ENCODE measurements at places on chromosomes 1 and 21.

GRCh38 chr21:14955936-14956520 lies 108.8 kb downstream of the NRIP1 start:
- DNase-seq, result no peak

DNA sequence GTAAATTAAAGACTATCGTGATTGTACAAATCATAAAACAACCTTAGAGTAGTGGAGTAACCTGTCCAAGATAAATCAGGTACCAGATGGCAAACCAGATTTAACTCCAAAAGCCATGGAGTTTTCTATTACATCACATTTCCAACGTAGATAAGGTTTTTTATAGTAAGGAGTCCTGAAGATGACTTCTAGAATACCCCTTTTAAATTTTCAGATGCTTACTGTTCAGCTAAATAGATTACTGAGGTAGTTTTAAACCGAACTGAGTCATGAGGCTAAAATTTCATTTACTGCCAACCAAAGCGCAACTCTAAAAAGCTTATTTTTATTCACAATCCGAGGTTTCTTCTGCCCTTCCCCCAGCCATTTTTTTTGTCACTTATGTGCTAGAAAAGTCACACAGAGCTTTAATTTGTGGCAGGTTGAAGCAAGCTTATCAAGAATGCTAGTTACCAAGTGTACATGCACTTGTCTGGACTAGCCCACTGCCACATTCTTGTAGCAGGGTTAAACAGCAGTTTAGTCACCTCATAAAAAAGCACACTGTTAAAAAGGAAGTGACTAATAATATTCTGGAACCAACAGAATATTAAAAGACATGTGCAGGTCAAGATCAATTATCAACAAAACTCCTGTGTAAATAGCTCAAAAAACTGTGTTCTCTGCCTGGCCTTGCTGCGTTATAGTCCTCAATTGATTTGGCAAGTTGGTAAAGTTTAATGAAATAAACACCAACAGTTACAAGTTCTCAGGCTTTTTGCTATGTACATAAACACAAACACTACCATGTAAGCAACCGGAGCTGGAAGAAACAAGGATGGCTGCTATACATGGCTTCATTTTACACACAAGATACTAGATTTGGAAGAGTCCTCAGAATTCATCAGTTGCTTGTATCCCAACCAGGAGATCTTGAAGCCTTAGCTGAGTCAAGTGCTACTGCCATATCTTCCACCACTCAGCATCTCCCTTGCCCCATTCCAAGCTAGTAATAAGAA lies 180.3 kb upstream of the DMRTA2 start:
- DNase-seq, result no peak

DNA sequence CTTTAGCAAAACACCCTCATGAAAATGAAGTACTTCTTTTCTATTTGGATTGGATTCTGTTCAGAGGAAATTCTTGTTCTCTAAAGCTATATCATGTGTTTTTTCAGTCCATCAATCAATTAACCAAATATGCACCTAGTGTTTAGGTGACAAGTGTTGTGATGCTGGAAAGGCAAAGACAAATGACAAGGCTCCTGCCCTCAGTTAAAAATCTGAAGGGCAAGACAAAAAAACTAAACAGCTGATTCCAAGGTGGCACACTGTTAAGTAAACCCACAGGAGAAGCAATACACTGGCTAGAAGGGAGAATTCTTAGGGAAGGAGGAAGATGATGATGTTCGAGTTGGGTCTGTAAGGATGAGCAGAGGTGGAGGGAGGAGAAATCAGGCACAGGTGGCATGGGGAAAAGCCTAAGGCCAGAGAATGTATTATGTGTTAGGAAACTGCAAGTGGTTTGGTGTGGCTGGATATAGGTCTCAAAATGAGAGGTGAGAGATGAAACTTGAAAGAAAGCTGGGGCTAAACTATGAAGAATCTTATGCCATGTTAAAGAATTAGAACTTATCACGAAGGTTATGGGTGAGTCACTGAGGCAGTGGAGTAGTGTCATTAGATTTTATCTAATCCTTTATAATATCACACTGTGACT lies 51.8 kb upstream of the GFI1 start:
- peak; percentile 34 for DNase-seq

DNA sequence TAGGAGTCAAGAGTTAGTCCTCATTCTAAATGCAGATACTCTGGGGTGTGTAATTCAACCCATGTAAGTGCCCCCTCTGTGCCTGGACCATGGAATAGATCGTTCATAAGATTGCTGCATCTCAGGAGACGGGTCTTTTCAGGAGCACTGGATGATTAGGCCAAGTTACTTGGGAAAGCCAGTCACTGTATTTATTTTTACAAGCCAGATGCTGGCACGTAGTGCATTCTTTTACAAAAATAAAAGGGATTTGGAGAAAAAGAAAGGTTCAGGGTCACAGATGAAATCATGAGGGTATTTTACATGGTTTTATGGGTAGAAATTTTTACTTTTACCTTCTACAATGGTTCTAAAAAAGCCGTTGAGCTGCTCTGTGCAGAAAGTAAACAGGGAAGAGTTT lies 102.6 kb upstream of the UBE2U start:
- DNase-seq, result no peak

GRCh38 chr1:224791362-224791941 lies 138.0 kb upstream of the DNAH14 start:
- DNase-seq, result no peak

GRCh38 chr1:217393896-217394295 lies 237.0 kb downstream of the GPATCH2 start:
- no peak for DNase-seq

DNA sequence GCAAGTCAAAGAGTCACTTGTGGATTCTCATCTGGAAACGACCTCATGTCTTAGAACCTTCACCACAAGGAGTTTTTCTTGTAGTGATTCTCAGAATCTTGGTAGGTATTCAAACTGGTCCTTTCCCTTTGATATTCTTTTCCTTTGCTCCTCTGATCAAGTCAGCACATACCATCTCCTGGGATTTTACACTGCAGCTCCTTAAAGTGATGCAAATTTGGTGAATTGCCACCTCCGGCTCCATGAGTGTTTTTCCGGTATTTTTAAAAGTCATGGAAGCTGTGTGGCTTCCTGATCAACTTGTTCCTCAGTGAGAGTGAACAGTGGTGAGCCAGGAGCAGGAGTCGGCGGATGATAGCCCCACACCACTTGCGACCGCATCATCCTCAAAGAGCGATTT lies 182.1 kb upstream of the DAB1 start:
- no peak for DNase-seq

DNA sequence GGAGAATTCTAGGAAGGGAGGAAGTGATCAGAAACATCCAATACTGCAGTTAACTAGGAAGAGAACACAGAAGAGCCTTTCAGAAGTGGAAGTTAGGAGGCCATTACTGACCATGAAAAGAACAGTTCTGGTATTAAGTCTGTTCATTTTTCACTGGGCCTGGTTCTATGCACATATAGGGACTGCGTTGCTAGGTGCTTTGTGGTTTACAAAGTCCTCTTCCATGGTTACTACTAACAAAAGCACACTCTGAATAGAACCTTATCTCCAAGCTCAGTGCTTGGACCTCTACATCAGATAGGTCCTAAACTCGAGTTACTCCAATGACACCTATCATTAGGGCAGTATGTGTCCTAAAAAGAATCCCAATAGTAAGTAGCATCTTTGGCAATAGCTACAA lies 75.4 kb downstream of the RPAP2 start:
- no peak for DNase-seq

GRCh38 chr1:247077213-247077612 lies 1.4 kb downstream of the ZNF670 start:
- no peak for DNase-seq

DNA sequence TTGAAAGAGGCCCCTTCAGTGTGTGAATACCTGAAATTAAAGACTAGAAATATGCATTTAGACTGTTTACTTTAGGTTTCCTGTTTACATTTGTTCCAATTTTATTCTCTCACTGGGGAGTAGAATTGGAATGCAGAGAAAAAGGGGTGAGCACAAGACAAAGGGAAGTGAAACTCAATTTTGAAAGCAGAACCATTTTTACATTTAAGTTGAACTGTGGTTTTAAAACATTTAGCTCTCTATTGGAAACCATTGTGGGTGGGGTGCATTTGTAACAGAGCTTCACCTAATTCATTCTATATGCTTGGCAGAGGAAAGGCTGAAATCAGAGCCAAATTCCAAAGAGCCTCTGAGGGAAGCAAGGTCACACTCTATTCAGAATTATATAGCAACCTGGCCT lies 235.3 kb upstream of the C1orf105 start:
- no peak for DNase-seq

DNA sequence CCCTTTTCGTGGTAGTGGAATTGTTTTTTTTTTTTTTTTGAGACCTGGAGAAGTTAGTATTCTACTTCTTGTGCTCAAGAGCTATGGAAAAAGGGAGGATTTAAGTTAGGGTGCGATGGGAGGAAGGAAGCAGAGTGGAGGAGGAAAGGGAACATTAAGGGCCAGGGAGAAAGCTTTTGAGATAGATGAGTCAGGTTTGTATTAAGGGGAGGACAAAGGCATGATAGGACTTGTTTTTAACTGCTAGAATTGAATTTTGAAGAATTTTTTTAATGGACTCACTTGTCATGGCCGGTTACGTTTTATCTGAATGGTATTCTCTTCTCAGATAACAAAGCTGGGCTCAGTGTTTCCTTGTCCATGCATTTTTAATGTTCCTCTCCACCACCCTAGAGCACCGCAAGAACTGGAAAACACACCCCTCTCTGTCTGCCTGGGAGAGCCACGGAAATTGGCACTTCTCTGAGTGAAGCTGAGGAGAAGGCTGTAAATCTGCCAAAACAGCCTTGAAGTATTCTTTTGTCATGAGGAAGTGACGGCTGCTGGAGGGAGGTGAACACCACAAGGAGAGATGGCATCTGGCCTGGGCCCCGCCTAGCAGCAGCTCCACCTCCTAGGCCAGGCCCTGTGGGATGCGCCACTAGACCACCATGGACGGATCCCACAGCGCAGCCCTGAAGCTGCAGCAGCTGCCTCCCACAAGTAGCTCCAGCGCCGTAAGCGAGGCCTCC lies 3.5 kb downstream of the NIPAL3 start:
- no peak for DNase-seq

- DNase-seq, result no peak
Measured at GRCh38 chr1:65412256-65412983, 8.0 kb upstream of the LEPR start.

DNA sequence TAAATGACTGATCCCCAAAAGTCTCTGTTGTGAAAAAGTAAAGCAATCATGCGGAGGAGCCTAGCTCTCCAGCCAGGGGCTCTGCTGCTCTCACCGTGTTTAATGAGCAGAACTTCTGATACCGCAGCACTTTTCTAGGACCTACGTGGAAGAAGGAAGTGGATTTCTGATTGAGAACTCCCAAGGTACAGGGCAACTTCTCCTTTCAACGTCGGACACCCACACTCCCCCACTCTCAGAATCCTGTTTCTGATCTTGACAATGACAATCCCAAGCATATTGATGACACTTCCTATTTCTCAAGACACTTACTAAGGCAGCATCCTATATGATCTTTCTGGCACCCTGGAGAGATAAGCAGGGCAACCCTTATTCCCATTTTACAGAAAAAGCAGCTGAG lies 78.4 kb downstream of the PROX1 start:
- no peak for DNase-seq

- DNase-seq, result no peak
Measured at GRCh38 chr1:81478219-81478618, 322.5 kb upstream of the ADGRL2 start.

- no peak for DNase-seq
Measured at GRCh38 chr1:178271471-178271870, 177.6 kb downstream of the RASAL2 start.

- no peak for DNase-seq
Measured at GRCh38 chr1:79945391-79945790, 938.9 kb upstream of the ADGRL4 start.

- no peak for DNase-seq
Measured at GRCh38 chr21:41479686-41480085, 28.3 kb downstream of the TMPRSS2 start.

DNA sequence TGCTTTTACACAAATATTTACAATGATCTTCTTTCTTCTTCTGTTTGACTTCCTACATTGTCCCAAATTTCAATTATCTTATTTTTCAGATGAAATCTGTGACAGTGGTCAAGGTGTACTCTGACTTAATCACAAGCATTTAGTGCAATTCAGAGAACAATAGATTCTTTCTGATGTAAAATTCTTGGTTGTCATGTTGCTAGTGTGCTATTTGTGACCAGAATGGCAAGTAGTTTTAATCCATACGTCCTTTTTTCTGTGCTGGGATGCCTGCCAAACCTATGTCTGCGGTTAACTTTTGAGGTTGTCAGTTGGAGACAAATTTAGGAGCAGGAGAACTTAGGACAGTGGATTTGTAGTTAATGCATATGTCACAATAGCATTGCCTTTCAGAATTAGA lies 31.0 kb downstream of the NCAM2 start:
- no peak for DNase-seq

- DNase-seq, result no peak
Measured at GRCh38 chr1:87388411-87388810, 59.7 kb downstream of the LMO4 start.

GRCh38 chr1:119531606-119532323 lies 24.8 kb downstream of the HSD3B1 start:
- no peak for DNase-seq

- no peak for DNase-seq
Measured at GRCh38 chr1:818618-819291, 105.0 kb upstream of the SAMD11 start.

DNA sequence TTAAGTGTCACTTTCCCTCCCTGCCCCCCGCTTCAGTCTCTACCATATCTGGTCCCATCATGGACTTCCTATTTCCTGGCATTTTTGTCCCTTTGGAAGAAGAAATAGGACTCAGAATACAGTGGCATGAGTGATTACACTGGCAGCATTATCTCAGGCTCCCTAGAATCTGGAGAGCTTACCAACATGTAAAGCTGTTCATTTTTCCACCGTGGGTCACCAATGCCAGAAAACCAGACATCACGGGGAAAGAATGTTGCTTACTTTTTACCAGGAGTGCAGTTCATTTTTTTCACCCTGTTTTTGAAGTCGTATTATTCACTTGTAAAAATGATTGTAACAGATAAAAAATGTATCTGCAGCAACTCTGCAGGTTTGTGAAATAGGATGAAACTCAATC lies 44.8 kb downstream of the BACH1 start:
- DNase-seq, result no peak

DNA sequence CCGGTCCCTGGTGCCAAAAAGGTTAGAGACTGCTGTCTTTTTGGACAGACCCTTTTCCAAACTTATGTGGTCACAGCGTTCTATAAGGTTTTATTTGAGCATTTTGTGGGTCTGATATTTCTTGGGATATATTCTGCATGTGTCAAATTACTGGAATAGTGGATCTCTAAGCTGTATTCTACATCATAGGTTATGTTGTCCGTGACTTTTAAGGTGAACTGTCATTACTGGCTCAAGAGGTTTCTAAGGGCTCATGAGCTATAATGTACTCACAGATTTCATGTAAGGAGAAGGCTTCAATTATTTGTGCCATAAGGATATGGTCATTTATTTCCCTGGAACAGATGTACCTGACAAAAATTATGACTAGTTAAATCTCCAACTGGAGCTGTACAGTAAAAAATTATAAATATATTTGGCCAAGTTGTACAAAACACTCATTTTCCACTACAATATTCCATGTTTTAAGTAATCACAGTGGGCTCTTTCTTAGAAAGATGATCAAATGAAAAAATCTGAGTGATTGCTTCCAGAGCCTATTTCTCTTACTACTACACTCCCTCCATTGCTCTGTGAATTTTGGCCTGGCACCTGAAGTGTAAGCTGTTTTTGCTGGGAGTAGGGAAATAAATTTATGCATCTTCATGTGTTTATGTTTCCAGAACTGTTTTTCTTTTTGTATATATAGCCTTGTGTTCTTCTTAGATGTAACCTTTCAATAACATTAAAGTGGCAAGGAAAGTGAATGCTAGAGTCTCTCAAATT lies 538.1 kb upstream of the ZRANB2 start:
- DNase-seq, result no peak

- no peak for DNase-seq
Measured at GRCh38 chr1:46133181-46133658, 791 bp upstream of the PIK3R3 start.
